A172 (cell line): ENCODE measurements at places on chromosomes 11 and 22. TPM values are rescaled to one million over a fixed set of nuclear protein-coding genes. Genes with fewer than 3 reads are reported as not detected.

Gene CTSD
- total RNA-seq = 875 and 888 TPM in 2 replicates

Gene DGAT2
- 15.2 and 15.9 TPM in 2 replicates for total RNA-seq

Gene OR51B5
- total RNA-seq = 17.4 and 17.7 TPM in 2 replicates

- DNase-seq = no peak
These were observed 2.1 kb upstream of the LRRC32 start for GRCh38 chr11:76672431-76673175.

DNA sequence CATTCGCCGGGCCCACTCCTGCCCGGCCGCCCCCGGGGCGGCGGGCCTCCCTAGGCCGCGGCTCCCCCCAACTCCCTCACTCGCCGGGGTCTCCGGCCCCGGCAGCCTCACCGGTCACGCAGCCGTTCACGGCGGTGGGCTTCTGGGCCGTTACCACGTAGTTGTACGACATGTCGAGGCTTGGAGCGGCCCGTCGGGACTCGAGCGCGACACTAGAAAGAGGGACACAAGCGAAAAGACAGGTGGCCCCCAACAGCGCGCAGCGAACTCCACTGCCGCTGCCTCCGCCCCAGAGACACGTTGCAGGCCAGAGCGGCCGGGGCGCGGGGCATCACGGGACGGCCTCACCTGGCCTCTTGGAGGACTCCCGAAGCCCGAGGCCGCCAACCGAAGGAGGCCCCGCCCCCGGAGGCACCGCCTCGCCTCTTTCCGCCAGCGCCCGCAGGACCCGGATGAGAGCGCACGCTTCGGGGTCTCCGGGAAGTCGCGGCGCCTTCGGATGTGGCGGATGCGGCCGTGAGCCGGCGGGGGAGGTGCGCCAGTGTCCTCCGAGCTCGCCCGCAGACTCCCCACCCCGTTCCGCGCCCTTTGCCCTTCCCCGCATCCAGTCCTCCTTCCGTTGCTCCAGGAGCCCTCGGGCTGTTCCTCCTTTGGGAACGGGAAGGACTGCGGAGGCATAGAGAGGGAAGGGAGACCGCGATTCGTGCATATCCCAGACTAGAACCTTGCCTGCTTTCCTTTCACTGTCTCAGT, at the start of the genes DDB1 and TKFC:
Gene DDB1, minus strand, starts transcription at position 309 of the 753 bp plus-strand sequence. Its CDS starts 137 bp downstream, at position 172.
Gene TKFC, plus strand, starts transcription at position 432 of the 753 bp plus-strand sequence. CDS start 1,501 bp downstream, outside the sequence.
- peak; percentile 78 for DNase-seq

- DNase-seq = no peak
These were observed 146.8 kb downstream of the MN1 start for GRCh38 chr22:27654546-27655445.

GRCh38 chr11:58485961-58486360, 21.9 kb downstream of the OR5B21 start:
- no peak for DNase-seq

DNA sequence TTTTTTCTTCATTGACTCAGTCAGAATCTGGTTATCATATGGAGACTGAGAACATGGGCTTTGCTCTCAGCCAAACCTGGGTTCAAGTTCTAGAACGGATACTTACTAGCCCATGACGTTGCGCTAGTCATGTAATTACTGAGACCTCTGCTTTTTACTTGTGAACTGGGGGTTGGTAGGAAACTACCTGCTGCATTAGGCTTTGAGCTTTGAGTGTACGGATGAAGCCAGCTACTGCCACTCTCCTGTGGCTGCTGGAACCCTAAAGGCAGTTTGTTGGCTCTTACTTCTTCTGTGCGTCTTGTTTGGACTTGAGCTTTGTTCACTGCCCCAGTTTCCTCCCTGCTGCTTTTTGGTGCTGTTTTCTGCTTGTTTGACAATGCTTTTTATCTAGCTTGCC, 18.1 kb downstream of the PPP6R2 start:
- no peak for DNase-seq

GRCh38 chr11:69141742-69142141, 14.0 kb upstream of the SMIM38 start:
- DNase-seq = no peak

GRCh38 chr11:365831-366230, 3.5 kb upstream of the B4GALNT4 start:
- no peak for DNase-seq

DNA sequence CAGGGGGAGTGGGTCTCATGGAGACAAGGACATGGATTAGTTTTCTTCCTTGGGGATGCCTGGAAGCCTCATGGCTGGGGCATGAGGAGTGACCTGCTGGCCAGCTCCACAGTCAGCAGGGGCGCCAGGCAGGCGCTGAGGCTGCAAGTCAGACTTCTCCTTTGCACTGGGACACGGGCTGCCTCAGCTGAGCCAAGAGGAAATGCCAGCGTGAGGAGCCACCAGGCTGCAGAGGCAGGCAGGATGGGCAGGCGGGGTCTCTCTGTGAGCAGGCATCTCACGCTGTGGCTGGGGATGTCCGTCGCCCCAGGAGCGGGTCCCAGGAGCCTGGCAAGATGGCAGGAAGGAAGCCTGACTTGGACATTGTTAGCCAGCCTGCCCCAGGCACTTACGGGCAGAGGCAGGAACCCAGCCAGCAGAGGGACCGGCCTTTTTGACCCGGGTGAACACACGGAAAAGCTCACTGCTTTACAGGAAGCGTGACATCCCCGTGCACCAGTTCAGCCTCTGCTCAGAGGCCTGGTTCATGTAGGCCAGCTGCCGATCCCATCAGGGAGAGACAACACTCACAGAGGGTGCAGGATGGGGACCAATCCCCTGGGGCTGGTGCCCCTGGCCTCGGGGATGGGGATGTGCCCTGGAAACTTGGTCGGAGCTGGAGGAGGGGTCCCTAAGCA, 10.2 kb downstream of the GNB1L start:
- DNase-seq = peak; percentile 55

GRCh38 chr22:37485395-37486223, 575 bp downstream of the MFNG start:
- no peak for DNase-seq

- no peak for DNase-seq
These were observed 9.6 kb downstream of the PTS start for GRCh38 chr11:112235750-112236390.

GRCh38 chr11:132028380-132029240, 658.2 kb downstream of the NTM start:
- DNase-seq = peak; percentile 60

DNA sequence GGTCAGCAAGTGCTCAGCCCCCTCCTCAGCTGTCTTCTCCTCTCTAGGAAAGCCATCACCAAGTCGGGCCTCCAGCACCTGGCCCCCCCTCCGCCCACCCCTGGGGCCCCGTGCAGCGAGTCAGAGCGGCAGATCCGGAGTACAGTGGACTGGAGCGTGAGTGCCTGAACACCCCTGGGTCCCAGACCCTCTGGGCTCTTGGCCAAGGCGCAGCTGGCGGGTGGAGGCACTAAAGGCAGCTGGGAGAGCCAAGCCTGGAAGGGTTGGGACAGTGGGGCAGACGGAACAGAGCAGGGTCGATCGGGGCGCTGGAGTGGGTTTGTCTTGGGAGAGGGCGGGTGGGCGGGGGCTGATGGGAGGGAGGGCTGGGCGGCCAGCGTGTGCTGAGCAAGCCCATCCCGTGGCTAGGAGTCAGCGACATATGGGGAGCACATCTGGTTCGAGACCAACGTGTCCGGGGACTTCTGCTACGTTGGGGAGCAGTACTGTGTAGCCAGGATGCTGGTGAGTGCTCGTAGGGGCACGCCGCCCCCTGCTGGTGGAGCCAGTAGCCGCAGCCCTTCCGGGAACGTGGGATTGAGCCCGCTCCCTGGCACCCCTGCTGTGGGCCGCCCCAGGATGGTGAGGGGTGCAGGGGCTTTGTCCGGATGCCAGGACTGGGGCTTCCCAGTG, 14.1 kb upstream of the MDK start:
- peak; percentile 54 for DNase-seq

DNA sequence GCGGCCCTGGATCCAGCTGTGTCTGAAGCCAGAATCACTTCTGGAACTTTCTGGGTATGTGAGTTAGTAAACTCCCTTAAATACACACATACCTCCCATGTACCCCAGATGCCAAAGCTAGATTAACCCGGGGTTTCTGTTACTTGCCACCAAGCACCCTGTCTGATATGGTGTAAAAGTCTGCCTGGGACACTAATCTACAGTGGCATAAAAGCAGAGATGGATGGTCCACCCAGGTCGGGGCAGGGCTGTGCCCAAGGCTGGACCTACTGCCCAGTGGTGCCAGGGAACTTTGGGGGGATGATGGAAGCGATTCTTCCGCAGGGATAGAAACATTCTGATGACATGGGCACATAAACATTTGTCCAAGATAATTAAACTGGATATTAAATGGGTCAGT, 12.7 kb downstream of the MRGPRF start:
- DNase-seq = no peak

DNA sequence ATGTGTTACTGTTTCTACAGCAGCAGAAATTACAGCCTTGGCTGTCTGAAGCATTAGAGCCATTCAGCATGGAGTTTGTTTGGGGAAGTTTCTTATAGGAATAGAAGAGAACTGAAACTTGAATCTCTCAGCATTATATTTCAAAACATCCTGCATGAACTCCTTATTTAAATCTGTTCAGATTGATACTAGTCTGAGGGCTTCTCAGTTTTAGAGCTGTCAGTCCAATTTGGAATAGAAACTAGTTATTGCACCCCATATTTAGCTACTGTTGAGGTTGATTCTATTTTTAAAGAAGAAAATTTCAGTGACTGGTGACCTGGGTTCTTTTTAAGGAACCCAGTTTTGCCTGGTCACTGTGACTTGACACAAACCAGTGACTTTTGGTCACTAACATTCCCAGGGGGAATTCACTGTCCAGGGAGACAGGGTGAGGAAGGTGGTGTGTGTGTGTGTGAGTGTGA, 126.0 kb upstream of the TTC12 start:
- DNase-seq = no peak

DNA sequence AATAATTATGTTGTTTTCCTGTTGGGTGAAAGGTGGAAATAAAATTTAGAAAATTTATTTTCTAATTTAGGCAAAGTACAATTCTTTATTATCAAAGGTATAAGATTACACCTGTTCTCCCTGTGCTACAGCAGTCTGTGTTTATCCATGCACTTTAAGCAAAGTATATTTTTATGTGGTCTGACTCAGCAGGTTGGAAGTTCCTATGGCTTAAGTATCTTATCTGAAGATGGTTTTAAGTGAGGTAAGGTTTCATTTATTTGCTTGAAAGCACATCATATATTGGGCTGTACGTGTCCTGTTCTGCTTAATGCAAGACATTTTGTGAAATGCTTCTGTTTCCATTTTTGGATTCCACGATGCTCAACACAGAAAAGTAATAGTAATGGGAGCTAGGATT, 14.6 kb downstream of the PPME1 start:
- DNase-seq = peak; percentile 23
